H7 (cell line): ENCODE measurements at places on chromosomes 2 and 18. TPM values are rescaled to one million over a fixed set of nuclear protein-coding genes. Genes with fewer than 3 reads are reported as not detected.

DNA sequence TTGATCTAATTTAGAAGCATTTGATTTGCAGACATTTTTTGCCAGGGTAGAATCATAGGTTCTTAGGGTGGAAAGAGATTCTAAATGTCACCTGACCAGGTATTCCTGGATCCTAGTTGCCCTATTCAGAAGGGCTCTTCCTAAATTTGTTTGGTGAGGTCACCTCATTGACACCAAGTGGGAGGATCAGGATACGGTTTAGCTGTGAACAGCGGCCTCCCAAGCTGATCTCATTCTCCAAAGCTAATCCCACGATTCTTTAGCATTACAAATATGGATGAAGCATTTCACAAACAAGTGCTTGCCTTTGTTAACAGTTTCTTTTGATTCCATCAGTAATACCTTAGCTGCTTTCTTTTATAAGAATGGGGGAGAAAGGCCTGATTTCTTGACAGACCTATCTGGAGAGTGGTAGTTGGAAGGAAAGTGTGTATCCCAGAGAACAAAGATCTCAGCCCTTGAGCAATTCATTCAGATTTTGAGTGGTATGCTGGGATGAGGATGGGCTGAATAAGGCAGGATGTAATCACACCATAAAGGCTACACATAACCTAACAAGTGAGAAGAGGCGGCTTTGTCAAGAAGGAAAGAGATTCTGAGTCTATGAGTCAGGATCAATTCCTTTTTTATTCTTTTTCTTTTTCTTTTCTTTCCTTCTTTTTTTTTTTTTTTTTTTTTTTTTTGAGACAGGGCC lies 16.6 kb downstream of the KCTD1 start:
- DNase-seq: no peak

PRSS56 gene
- total RNA-seq: not detected in 2 replicates

GRCh38 chr2:189116087-189116486 lies 63.5 kb downstream of the COL5A2 start:
- no peak for DNase-seq

DNA sequence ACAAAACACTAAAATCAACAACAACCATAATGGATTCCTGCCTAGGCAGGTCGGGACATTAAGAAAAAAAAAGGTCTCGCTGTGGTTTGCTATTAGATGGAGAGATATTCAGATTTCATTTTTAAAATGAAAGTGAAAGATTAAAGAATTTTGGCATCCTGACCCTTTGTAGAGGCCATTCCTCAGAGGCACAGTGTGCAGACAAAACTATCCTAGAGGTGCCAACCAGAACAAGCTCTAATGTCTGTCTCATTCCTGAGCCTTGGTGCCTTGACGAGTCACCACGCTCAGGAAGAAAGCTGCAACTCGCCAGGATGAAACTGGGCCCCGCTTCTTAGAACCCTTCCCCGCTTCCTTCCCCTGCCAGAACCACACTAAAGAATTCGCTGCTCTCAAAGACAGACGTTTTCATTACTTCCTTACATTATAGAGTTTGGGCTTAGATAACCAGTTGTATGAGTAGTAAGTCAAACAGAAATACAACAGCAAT lies 156.0 kb downstream of the TGIF1 start:
- DNase-seq: no peak

FBXO48 gene
- 0.52 and 1.00 TPM in 2 replicates for total RNA-seq

GRCh38 chr2:70732766-70733645 lies 35.0 kb downstream of the ADD2 start:
- no peak for DNase-seq

PPM1B gene
- total RNA-seq: 40.4 and 47.3 TPM in 2 replicates

RESP18 gene
- total RNA-seq: not detected in 2 replicates

GRCh38 chr2:233991196-233991595 lies 59.3 kb upstream of the SPP2 start:
- DNase-seq: no peak

- DNase-seq: no peak
These were observed 33.4 kb downstream of the FBXO36 start for GRCh38 chr2:229955663-229956062.

RFTN2 gene
- 3.2 and 3.4 TPM in 2 replicates for total RNA-seq

DNA sequence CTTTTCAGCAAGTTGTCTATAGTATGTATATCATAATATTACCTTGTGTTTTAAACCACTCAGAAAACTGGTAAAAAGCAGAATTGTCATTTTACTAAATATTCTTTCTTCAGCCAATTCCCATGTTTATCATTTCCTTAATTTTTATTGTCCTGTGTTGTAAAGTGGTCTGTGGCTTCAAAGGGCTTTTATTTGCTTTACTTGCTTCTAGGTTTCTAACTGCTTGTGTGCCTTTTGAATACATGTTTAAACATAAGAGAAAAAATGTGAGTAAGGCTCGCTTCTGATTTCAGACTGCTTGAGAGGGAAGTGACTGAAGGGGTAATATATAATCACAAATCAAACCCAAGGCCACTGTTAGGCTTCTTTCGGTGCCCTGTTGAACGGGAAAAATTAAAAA lies 407.5 kb upstream of the NRP2 start:
- DNase-seq: no peak
